ENCODE measurements at places on chromosomes 1 and 21.

DNA sequence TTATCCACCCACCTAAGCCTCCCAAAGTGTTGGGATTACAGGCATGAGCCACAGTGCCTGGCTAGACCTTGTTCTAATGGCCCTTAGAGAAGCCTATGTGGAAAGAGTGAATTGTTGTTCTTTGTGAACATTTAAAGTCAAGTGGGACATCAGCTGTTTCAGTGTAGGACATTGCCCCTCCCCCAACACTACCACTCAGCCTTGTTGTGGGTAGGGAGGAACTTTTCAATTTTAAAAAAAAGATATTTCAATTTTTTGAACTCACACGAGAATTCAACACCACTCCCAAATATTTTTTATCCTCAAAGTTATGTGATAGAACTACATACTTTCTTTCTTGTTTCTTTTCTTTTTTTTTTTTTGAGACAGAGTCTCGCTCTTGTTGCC lies 36.7 kb upstream of the TMEM222 start:
- no peak for DNase-seq

DNA sequence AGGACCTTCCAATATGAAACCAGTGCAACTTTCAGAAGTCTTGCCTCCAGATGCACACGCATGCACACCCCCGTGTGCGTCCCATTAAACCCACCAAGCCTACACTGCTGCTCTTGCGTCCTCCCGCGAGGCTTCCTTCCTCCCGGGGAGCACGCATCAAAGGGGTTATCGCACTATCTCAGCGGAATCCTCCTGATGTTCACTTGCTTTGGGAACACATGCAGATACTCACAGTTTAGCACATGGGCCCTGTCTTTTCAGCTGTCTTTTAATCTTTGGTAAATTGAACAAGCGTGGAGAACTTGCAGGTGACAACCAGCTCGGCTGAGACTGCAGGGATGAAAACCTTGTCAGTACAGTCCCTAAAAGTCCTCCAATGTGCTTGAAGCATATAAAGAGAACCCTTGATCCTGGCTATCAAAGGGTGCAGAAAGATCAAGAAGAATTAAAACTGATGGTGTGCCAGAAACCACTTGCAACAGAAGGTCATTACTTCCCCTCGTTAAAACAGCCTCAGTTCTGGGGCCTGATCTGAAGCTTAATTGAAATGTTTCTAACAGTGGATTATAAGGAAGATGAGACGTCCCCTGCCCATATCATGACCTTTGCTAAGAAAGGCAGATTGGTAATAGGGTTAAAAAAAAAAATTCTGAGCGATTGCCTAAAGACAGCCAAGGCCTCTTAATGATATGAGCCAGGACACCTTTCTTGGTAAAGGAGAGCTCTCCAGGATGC lies 149.4 kb upstream of the LMO4 start:
- no peak for DNase-seq

- no peak for DNase-seq
Measured at GRCh38 chr21:35372201-35372600, 323.1 kb upstream of the RUNX1 start.

DNA sequence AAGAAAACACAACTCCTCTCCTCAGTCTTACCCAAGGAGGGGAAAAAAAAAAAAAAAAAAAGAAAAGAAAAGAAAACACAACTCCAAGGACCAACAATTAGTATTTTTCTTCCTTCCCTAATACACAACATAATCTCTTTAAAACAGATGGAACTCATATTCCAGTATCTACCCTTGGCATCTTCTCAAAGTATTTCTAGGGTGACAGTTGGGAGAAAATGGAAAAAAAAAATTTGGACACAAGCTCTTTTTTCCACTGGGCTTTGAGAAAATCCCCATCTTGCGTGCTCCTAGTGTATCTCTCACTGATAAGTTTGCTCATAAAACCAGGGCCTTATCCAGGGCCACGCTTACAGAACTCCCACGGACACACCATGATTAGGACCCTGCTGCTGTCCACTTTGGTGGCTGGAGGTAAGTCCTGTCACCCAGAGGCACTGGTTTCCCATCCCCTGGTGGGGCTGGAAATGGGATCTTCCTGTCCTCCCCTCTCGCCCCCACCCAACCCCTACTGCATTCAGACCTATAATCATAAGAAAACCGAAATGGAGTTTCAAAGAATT lies at the start of gene CELA2B:
CELA2B (plus strand) TSS at position 353 of the 563 bp plus-strand sequence; CDS start at position 375, 22 bp downstream.
- no peak for DNase-seq

- DNase-seq: no peak
Measured at GRCh38 chr21:37521658-37522057, 155.1 kb downstream of the DYRK1A start.

DNA sequence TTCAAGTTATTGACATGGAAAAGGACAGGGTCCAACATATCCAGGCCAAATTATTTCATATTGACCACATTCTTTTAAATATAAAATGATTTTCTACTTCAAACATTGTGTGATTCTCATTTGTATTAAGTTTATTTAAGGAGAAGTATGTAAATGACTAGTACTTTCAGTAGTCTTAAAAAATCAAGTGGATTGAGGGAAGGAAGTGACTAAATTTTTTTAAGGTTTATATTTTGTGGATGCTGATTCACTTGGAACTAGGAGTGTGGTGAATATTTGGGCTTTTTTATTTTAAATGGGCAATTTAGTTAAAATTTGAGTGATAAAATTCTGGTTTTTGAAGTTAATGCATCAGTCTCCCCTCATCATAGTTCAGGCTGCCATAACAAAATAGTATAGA lies 10.1 kb downstream of the PRRC2C start:
- no peak for DNase-seq

- peak; percentile 32 for DNase-seq
Measured at GRCh38 chr1:117606649-117607430, 992 bp downstream of the TENT5C start.

DNA sequence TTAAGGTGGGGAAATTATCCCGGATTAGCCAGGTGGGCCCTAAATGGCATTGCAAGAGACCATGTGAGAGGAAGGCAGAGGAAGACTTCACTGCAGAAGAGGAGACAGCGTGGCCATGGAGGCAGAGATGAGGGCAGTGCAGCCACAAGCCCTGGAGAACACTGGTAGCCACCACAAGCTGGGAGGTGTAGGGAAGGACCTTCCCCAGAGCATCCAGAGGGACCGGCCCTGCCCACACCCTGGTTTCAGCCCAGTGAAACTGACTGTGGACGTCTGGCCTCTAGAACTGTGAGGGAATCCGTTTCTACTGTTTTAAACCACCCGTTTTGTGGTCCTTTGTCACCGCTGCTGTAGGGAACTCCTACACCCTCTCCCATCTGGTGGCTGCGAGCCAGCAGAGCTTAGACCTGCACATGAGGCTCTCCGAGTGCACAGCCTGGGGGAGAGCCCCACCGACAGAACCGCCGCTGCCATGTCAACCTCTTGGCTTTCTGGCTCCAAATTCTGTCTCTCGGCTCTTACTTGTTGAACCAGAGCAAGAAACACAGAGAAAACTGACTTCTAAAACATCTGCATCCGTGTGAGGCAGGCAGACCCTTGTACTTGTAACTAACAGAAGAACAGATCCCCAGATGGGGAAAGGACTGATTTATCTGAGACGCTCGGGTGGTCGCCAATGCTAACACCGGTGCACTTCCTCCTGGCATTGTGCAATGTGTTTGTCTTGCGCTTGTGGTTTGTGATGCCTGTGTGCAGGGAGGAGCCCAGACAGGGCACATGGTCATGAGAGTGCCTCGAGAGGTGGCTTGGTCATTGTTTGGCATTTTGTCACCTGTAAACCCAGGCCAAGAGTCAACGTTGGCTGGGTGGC lies 90.8 kb upstream of the TMPRSS2 start:
- DNase-seq: no peak

DNA sequence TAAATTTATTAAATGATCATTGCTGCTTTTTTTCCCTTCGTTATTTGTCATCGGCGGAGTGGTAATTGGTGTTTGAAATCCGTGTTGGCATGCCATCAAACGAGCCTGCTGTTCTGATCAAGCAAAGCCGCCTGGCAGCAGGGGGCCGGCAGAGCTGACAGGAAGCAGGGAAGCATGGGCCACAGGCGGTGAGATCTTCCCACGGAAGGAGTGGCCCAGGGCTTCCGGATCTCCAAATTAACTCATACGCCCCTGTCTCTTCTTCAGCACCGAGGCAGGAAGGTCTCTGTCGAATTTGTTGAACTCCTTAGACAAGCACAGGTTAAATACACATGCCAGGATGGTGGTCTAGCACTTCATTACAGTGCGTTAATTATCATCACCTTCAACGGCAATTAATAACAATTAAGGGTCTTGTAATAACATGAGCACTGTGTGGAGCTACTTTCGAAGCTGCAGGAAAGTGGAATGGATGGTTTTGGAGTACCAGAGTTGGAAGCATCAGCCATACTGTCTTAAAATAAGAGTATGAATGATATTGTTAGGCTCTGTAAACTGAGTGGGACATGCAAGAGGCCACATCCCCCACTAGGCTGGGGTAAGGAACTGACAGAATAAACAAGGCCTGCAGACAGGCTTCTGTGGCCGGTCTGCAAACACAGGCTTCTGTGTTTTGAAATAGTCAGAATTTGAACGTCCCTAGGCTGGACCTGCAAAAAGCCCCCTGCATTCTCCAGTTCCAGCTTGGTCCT lies 199.4 kb upstream of the DAB1 start:
- DNase-seq: peak; percentile 45

- DNase-seq: no peak
Measured at GRCh38 chr1:3273447-3273846, 181.0 kb upstream of the ARHGEF16 start.

- no peak for DNase-seq
Measured at GRCh38 chr1:22325531-22326371, 125.9 kb upstream of the ZBTB40 start.

GRCh38 chr1:178740491-178740890 lies 15.4 kb downstream of the RALGPS2 start:
- no peak for DNase-seq

DNA sequence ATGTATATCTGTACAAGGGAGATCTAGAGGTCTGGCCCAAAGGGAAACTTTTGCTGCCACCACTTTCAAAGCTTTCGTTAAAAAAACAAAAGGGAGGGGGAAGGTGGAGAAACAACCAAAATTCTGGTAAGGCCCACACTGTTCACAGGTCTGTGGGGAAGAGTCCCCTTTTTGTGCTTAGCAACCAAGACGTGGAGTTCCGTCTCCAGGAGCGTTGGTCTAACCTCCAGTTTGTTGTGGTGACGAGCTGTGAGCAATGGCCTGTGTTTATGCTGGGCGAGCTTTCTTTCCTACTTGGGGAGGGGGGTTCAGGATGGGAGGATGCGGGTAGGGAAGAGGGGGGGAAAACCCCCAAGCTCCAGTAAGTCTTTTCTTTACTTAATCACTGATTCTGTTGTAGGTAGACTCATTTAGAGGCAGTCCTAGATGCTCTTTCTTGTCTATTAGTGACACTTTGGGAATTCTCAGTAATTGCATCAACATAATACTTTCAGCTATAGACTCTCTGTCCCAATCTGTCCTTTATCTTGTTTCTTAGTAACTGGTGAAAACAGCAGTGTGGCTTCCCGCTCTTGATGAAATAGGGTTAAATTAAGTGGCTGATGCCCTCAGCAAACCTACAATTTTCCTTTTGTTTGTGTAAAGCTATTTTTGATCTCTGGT lies 1.5 kb downstream of the HIPK1 start:
- no peak for DNase-seq

Measured in WTC11 (cell line).